ENCODE measurements at places on chromosomes 1 and 21.

DNA sequence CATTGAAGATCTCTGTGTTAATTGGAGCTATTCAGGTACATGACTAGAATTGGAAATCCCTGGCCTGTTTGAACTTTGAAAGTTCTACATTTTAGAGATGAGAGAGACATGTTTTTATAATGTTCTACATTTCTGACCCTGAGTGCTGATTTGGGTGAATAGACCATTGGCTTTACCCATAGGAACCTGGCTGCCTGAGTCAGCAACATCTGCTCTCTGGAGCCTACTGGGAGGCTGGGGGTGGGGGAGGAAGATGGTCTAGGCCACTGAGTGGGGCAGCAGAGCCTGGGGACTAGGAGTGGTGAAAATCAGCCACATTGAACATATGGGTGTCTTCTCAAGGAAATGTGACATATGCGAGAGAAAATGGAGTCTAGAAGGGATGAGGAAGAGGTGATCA is 1.4 kb upstream of the VANGL1 start:
- no peak for DNase-seq

DNA sequence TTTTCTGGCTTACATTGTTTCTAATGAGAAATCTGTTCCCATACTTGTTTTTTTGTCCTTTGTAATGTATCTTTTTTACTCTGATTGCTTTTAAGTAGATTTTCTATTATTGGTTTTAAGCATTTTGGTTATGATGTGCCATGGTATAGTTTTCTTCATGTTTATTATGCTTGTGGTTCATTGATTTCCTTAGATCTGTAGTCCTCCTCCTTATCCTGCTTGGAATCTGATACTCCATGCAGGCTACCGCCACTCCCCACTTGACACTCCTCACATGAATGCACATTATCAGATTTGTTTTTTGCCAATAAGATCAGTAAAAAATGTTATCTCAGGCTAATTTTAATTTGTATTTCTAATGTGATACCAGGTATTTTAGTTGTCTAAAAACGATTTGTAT is 20.8 kb downstream of the UROD start:
- DNase-seq, result no peak

GRCh38 chr1:88104886-88105285 is 579.2 kb upstream of the PKN2 start:
- no peak for DNase-seq

- no peak for DNase-seq
Measured at GRCh38 chr21:27581168-27581567, 614.3 kb upstream of the ADAMTS5 start.

DNA sequence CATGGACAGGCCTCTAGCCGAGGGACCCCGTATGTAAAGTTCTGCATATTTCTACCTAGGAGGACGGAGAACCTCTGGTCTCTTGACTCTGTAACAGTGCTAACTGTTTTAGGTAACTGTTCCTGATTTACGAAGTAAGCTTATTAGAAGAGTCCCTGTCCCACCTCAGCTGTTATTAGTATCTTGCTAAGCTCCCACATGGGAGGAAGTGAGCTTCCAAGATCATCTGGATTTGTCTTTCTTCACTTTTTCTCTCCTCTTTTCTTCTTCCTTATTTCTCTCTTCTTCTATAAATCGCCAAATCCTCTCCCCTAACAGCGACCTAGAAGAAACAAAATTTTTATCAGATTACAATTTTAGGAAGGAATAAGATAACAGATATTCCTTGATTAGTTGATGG is 4.4 kb downstream of the CD53 start:
- no peak for DNase-seq

All from lung (tissue), 17 donors.